ENCODE measurements at places on chromosomes 12 and 14.

- DNase-seq, result no peak
These were observed 264.3 kb downstream of the PRKD1 start for GRCh38 chr14:29663281-29663801.

GRCh38 chr14:26839481-26839880 is 241.6 kb upstream of the NOVA1 start:
- DNase-seq, result no peak

GRCh38 chr12:42015051-42015461 is 129.6 kb downstream of the GXYLT1 start:
- DNase-seq, result no peak

- no peak for DNase-seq
These were observed 439 bp downstream of the GOLGA5 start for GRCh38 chr14:92794547-92794941.

DNA sequence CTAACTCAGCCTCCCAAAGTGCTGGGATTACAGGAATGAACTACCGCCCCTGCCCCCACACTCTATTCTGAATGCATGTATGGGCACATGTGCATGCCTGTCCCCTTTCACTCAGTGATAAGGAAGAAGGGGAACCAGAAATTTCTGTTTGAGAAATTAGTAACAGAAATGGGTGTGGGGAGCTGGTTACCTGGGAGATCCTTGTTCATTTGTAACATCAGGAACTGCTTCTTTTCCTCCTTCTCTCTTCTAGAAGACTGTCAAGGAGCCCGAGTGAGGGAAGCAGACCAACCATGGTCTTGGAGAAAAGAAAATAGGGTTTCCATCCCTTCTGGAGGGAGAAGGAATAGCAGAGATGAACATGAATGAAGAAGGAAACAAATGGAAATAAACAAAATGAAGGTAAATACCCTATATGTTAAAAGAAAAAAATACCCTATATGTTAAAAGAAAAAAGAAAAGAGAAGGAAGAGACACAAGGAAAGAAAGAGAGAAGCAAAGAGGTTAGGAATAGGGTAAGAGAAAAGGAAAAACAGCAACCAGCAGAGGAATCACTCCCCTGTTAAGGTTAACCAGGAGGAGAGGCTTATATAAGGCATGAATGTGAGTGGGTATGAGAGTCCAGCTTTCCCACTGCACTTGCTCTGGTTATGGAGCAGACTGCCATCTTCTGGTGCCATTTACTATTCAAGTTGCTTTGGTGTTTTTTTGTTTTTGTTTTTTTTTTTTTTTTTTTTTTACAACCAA is 3.3 kb downstream of the PPP1R3E start:
- no peak for DNase-seq

GRCh38 chr12:52318241-52318990 is 2.8 kb downstream of the KRT83 start:
- DNase-seq, result no peak

- no peak for DNase-seq
These were observed 18.0 kb downstream of the CLEC9A start for GRCh38 chr12:10048526-10048925.

GRCh38 chr12:15556411-15557102 is 232.6 kb downstream of the EPS8 start:
- DNase-seq, result no peak

- DNase-seq, result no peak
These were observed 14.0 kb downstream of the PLBD2 start for GRCh38 chr12:113372371-113372770.

DNA sequence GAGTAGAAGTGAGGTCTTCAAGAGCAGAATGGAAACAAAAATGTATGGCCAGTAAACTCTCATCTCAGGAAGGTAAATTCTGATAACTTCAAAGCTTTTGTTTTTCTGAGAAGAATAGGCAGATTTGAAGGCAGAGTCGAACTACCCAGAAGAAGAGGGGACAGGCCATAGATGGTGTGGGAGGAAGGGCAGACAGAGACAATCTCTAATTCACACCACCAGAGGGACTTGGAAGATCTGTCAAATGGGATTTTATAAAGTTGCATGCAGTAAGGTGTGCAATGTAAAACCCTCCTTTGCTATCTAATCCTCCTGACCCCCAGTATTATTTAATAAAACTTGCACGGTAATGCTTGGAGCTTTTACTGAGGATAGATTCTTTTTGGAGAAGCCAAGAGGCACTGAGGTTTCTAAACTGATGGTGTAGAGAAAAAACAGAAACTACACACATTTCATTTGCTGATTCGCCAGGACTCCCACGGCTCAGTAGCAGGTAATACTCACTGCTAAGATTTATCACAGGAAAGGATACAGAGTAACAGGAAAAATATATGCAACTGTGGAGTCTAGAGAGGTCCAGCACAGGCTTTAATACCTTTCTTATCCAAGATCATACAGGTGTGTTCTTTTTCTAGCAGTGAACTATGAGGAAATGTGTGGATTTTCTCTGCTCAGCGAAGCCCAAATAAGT is 18.3 kb downstream of the SLC38A2 start:
- no peak for DNase-seq

DNA sequence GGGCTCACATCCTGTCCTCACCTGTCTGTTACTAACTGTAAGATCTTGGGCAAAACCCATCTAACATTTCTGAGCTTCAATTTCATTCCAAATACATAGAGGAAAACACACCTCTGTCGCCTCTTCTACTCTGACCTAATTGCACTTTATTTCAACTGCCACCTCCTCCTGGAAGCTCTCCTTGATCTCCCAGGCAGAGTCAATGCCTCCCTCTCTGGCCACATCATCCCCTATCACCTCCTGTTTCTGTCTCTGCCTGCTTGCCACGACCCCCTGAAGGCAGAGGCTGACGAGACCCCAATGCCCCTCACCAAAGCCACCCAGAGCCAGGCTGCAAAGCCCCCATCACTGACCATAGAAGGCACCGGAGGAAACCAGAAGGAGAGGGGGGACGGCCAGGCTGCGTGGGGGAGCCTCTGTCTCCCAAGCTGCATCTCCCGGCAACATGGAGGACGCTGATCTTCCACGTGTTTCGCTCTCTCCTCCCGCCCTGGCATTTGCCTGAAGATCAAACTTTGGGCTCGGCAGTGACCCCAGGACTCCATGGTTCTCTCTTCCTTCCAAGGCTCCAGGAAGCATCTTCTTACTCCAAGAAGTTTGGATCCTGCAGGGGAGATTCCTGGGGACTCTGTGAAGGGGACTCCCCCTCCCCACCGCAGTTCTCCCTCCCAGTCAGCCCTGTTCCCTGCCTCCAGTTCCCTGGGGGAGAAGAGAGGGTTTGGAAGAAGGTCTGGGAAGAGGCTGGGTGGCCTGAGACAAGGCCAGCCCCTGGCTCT is 50.1 kb upstream of the BCL11B start:
- no peak for DNase-seq

GRCh38 chr12:117120787-117121186 is 21.6 kb upstream of the TESC start:
- no peak for DNase-seq

- DNase-seq, result no peak
These were observed 170.0 kb downstream of the BCL11B start for GRCh38 chr14:99101855-99102461.

GRCh38 chr14:101780390-101780789 is 18.9 kb downstream of the PPP2R5C start:
- no peak for DNase-seq

Measured in GM19239 (cell line).